Kasumi-1 (cell line): ENCODE measurements at places on chromosomes 6 and 20.
A peak's percentile ranks its signal among the peaks of the same experiment; 100 is the strongest.

- DNase-seq = no peak
Observed at GRCh38 chr6:152364866-152365265, 272.3 kb downstream of the SYNE1 start.

DNA sequence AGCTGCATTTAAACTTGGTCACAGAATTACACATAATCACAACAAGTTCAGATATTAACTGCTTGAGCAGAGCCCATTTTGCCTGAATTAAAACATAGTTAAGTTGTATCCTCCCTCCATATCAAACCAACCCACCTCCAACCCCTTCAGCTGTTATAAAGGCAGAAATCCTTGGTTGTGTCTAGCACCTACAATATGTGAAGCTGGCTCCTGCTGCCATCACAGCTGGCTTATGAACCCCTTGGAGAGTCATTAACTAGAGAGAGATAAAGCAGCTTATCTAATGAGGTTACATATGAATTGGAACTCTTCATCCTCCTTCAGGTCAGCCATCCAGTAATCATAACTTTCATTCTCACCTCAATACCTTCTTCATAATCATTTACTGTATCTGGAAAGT is 101.8 kb downstream of the EPHA7 start:
- DNase-seq = no peak

DNA sequence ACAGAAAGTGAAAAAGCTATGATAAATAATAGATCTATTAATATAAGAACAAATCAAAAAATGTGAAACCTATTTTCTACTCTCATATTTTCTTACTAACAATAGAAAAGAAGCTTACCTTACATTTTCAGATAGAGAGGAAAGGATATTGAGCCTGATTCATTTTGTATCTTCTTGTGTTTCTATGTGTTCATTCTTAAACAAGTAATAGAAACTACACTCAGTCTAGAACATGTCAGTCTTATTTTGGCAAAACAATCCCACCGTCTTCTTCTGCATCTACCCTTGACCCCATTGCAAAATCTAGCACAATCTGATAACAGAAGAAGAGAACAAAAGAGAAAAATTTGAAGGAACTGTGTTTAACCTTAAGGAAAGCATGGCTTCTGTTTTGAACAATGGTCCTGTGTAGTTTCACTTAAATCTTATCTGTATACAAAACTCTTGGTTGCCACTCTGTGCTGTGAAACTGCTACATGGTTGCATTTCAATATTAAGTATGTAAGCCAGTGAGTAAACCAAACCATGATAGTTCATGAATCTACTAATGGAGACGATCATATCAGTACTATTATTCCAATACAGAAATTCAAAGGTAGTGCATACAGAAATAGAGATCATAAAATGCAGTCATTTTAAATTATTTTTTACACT is 69.5 kb upstream of the LGSN start:
- no peak for DNase-seq

DNA sequence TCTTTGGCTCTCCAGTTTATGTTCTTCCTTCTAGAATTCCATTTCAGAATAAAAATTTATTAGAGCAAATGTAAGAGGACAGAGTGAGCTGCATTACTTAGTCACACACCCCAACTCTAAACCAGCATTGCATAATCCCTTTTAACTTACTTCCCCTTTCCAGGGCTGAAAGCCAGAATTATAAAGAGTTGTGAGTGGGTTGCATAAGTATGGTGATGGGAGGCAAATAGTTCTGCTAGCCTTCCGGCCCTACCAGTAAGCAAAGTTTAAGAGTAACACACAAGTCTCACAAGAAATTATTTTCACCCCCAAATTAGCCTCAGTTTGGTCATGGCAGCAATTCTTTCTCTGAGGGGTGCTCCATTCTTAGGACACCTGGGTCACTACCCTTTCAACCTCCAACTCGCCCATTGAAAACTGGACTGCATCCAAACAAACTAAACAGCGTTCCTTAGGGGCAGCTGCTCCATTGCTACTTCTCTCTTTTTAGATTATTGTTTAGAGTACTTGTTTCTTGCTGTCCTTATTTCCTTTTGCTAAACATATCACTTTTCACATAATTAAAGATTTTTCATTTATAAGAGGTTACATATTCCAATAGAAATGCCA is 1.6 kb downstream of the KIAA0408 start:
- DNase-seq = peak; percentile 99

GRCh38 chr6:21404577-21404976 is 189.0 kb upstream of the SOX4 start:
- DNase-seq = peak; percentile 72

DNA sequence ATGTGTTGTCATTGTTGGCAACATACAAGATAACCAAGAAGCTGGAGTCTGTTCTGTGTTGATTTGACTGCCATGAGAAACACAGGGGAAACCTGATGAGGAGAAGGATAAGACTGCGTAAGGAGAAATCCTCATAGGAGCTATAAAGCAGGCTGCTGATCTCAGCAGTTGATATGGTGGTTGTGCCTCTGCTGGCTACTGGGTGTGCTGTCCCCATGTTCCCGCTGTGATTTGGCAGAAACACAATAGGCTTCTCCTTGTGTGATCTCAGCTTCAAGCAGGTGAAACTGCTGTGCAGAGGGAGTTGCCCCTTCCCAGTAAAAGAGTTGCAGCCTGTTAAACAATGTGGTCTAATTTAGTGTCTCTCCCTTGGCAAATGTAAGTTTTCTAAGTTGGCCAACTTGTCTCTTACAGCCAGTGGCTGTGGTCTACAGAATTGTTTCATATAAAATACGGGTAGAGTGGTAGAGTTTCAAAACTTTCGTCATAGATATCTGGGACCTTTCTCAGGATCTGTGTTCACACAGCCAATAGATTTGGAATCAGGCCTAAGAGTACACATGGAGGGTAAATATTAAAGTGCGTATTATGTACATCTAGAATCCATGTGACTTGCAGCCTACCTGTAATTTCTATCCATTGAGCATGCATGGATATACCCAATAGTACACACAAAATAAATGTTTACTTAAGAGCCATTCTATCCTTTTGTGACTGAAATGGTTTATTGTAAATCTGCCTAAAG is 78.4 kb downstream of the RNF144B start:
- DNase-seq = no peak

GRCh38 chr6:27866357-27867050 is 45.7 kb downstream of the OR2B2 start:
- DNase-seq = peak; percentile 82

GRCh38 chr20:62395311-62396242 is 8.7 kb downstream of the RPS21 start:
- DNase-seq = no peak

- DNase-seq = no peak
Observed at GRCh38 chr6:33954453-33954852, 150.7 kb upstream of the MLN start.

- no peak for DNase-seq
Observed at GRCh38 chr20:33339515-33340058, 56.6 kb downstream of the BPIFB1 start.

GRCh38 chr20:37502654-37503053 is 18.4 kb upstream of the NNAT start:
- DNase-seq = no peak

GRCh38 chr6:70110126-70111022 is 192.5 kb downstream of the COL9A1 start:
- DNase-seq = no peak

GRCh38 chr6:15927531-15928225 is 201.2 kb upstream of the MYLIP start:
- no peak for DNase-seq

GRCh38 chr20:23873370-23874015 is 6.1 kb downstream of the CST5 start:
- DNase-seq = no peak

GRCh38 chr20:2889209-2889608 is 15.9 kb downstream of the PTPRA start:
- DNase-seq = no peak

GRCh38 chr6:100850174-100850573 is 31.0 kb downstream of the ASCC3 start:
- no peak for DNase-seq

- no peak for DNase-seq
Observed at GRCh38 chr6:6884193-6884627, 223.6 kb upstream of the RREB1 start.
